NCI-H774 (cell line): ENCODE measurements at places on chromosomes 5 and 9.

DNA sequence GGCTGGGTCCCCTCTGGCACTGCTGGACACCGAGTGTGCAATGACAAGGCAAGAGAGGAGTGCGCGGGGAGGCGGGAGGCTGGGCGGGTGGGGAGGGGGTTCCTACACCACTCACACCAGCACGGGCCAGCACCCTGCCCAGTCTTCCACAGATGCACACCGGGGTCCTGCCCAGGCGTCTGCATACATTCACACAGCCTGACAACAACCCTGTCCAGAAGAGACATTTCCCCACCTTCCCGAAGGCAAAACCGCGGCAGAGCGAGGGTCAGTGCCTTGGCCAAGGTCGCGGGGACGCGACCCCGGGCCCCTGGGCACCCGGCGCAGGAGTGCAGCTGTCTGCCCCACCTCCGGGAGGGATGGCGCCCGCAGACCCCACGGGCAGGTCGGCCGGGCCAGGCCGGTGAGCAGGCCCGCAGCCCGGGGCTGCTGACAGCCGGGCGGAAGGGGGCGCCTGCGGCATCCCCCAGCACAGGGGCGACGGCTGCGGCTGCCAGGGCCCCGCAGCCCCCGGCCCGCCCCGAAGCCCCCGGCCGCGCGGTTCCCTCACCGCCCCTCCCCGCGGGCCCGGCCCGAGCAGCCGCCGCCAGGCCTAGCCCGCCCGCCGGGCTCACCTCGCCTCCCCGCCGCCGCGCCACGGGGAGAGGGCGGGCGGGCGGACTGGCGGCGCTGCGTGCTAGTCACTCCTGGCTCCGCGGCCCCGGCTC is 496 bp downstream of the MAPK9 start:
- no peak for DNase-seq

DNA sequence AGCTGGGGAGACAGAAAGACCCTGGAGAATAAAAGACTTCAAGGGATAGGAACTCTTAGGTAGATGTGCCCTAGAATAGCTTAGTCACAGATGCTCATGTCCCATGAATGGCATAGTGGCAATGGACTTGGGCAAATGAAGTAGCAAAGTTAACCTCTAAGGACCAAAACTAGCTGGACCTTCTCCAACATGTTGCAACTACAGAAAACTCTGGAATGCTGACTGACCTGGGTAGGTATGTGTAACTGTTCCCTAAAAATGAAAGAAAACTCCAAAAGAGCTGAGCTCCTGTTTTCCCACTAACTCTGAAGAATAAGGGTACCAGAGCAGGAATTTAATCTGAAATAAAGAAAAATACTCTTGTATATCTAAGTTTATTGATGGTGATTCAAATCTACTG is 12.5 kb upstream of the LPAR1 start:
- no peak for DNase-seq

GRCh38 chr5:150180241-150181026 is 9.4 kb upstream of the SLC6A7 start:
- DNase-seq: no peak

DNA sequence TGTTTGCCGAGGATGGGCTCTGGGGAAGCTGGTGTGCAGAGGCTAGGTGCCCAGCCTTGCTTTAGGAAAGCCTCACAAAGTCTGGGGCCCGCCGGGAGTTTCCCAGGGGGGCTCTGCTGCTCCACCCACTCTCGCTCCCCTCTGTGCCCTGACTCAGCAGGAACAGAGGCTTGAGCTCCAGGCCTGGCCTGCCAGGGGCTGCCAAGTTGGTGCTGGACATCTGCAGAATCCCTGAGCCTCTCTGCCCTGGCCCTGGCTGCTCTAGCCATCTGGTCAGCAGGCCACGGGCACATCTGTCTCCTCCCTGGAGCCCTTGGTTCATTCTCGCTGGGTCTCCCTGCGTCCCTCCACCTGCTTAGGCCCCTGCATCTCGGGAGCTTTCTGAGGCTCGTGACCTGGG is 647 bp upstream of the ADAMTSL2 start:
- no peak for DNase-seq

DNA sequence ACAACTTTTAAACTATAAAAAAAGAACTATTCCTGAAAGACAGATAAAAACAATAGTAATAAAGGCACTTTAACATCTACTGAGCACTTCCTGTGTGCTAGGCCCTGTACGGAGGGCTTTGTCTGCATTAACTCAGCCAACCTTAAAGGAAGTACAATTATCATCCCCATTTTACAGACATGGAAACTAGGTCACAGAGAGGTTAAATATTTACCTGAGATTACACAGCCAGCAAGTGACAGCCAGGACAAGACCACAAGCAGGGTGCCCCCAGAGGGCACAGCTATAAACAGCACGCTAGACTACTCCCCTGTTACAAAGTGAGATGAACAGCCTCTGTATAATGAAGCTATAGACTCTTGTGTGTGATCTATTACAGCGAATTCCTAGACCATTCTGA is 25.5 kb downstream of the DDX31 start:
- no peak for DNase-seq

GRCh38 chr9:8738945-8739344 is 939.4 kb upstream of the DMAC1 start:
- DNase-seq: no peak

GRCh38 chr9:32596096-32596865 is 23.3 kb upstream of the NDUFB6 start:
- no peak for DNase-seq

- DNase-seq: no peak
These were observed 16.6 kb downstream of the HNRNPH1 start for GRCh38 chr5:179606910-179607159.

GRCh38 chr5:68215208-68215897 is at the start of gene PIK3R1:
TSS of gene PIK3R1 (plus strand) at chr5:68215756. CDS start at chr5:68226676, 10,920 bp downstream.
- DNase-seq: peak; percentile 95

GRCh38 chr5:158155811-158156505 is 297.0 kb upstream of the CLINT1 start:
- no peak for DNase-seq

DNA sequence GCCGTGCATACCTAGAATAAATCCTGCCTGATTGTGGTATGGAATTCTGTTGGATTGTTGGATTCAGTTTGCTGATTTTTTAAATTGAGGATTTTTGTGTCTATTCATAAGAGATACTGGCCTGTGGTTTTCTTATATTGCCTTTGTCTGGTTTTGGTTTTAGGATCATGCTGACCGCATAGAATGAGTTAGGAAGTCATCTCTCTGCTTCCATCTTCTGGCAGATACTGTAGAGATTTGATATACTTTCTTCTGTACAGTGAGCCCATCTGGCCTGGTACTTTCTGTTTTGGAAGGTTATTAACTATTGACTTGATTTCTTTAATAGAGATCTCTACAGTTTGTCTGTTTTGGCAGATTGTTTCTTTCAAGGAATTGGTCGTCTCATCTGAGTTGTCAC is 14.7 kb downstream of the CEP72 start:
- no peak for DNase-seq

- no peak for DNase-seq
These were observed 7.2 kb downstream of the SLC6A3 start for GRCh38 chr5:1437876-1438559.

DNA sequence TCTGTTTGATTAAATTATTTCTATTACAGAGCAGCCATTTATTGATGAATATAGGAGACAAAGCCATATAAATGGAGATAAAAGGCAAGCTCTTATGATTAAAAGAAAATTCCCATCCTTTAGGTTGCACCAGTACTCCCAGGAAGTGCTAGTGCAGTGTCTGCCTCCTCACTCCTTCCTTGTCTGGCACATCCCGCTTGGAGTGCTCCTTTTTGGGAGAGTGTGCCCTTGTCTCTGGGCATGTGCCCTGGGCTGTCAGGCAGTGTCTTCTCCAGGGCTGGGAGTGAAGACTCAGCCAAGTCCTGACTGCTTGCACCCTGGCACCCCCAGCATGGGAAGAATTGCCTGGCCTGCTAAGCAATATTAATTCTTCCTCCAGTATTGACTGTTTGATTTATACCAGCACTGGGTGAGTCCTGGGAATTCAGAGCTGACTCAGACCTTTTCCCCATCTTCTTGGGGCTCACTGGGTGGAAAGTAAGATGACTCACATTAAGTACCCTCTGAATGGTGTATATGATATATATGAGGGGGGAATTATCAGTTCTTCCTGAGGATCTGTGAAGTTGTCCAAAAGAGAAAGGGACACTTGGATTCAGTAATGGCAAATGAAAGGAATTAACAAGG is 62.1 kb downstream of the ZSWIM6 start:
- no peak for DNase-seq

- DNase-seq: no peak
These were observed 705.6 kb downstream of the SEMA5A start for GRCh38 chr5:8840237-8840636.
